Cerebellar nuclear complex (tissue), 1 donor: ENCODE measurements at places on chromosomes 4 and X.

GRCh38 chrX:49166914-49167739 is 4.6 kb downstream of the MAGIX start:
- DNase-seq, result no peak

GRCh38 chrX:47217121-47217851 is 1.2 kb upstream of the CDK16 start:
- DNase-seq, result no peak

GRCh38 chrX:57156397-57157049 is 19.3 kb upstream of the SPIN2A start:
- no peak for DNase-seq

GRCh38 chr4:154421618-154422017 is 70.0 kb downstream of the DCHS2 start:
- no peak for DNase-seq

DNA sequence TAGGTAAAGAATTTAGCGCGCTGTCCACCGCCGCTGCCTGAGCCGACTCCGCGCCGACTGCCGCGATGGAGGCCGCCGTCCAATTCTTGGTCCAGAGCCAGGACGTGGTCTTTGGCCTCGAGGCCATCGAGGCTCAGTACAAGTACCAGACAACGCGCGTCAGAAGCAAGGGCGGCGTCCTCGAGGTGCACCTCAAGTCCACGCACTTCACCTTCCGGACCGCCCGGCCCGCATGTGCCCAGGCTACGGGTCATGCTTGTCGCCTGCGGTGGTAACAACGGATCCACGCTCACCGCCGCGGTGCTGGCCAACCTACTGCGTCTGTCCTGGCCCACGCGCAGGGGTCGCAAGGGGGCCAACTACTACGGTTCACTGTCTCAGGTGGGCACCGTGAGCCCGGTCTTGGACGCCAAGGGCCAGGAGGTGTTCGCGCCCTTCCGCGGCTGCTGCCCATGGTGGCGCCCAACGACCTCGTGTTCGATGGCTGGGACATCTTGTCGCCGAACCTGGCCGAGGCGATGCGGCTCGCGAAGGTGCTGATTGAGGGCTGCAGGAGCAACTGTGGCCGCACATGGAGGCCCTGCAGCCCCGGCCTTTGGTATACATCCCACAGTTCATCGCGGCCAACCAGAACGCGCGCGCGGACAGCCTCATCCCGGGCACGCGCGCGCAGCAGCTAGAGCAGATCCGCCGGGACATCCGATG is 128.0 kb downstream of the ANAPC4 start:
- no peak for DNase-seq

DNA sequence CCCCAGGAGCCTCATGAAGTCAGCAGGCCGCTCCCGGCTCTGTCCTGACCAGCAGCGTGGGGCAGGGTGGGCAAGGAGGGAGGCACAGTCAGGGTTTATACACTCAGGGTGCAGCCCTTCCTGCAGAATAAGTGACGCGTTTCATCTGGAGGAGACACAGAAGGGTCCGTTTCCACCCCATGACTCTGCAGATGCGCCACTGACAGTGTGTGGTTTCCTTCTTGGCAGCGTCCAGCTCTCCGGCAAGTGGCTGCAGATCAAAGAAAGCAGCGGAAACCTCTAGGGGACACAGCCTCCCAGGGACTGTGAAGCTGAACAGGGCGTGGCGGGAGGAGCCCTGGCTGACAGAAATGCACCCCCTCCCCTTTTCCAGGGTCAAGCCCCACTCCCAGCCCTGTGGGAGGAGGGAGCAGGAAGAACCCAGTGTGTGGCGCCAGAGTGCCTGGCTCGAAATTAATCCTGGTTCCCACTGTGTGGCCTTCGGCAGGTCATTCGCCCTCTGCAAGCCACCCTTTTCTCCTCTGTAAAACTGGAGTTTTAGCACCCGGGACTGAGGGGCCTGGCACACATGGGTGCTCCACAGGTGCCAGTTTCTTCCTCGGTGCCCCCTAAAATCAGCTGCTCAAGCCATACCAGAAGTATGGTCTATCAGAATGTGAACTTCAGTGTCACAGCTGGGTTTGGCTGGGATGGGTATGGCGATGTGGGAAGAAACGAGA is 17.3 kb upstream of the TBC1D14 start:
- DNase-seq, result no peak

- DNase-seq, result no peak
Observed at GRCh38 chr4:148962539-148963290, 520.5 kb upstream of the NR3C2 start.

DNA sequence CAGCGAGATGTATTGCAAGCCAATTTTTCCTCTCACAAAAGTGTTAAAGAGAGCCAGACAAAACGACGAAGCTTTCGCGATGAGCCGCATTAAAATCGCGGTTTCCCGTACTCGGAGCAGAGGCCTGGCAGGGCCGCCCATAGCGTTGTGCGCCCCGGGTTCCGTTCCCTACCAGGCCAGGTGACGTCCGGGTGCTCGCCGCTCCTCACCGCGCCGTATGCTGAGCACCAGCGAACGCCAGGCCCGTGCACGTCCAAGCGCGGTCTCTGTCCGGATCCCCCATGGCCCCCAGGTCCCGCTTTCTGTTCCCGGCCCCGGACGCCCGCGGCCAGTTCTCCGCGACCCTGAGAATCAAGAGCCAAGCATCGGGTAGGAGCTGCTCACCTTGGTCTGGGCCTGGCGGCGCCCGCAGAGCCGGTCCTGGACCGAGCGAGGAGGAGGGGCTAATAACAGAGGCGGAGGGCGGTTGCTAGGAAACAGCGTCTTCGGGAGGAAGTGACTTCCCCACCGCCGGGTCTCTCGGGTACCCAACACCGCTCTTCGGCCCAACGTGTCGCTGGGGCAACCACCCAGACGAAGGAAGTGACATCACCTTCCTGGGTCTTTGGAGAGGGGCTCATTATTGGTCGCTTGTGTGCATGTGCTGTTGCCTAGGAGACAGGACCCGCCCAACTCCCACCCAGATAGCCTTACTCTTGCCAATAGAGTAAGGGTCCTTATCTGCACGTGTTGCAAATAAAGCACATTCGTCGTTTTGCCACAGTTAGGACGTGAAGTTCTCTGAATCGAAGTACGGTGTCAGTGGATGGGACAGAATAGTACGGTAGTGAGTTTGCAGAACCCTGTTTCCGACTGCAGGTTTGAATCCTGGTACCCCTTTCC is at the start of gene MAP9:
TSS of gene MAP9 (minus strand) at position 579 of the 882 bp plus-strand sequence. CDS start 1,115 bp downstream, outside the sequence.
- peak; percentile 96 for DNase-seq

DNA sequence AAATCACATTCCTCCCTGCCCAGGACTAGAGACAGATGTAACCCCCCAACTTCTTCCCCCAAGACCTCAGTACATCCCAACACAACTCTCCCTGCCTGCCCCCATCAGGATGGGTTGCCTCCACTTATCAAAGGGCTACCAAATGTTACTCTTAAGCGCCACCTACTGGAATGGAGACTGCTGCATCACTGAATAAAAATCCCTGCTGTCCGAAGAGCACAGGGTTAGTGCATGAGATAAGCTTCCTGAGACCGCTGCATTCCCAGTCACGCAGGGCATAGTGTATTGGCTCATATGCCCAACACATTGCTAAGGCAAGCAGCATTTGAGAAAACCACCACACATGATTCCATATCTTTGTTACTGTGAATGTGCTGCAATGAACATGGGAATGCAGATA is 544.5 kb downstream of the PPP4R3C start:
- DNase-seq, result no peak

GRCh38 chrX:41381685-41382084 is 47.7 kb downstream of the DDX3X start:
- DNase-seq, result no peak

GRCh38 chr4:1628892-1629698 is 55.0 kb downstream of the FAM53A start:
- no peak for DNase-seq

- DNase-seq, result no peak
Observed at GRCh38 chrX:109777749-109778148, 44.7 kb upstream of the ACSL4 start.

GRCh38 chr4:125382995-125383394 is 68.2 kb downstream of the FAT4 start:
- DNase-seq, result no peak

DNA sequence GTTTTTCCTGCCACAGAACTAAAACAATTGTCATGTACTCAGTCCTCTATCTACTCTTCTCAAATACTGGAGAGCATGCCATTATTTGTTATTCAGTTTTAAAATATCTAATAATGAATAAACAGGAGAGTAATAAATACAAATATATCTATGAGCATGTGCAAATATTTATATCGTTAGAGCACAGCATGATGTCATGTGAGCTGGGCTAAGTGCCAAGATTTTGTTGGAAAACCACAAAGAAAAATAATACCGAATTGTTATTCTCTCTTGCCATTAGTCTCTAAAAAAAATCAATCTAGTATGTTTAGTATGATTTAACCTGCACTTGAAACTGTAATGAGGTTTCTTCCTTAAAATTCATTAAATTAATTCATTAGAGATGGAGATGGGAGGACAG is 97.3 kb downstream of the DDX60 start:
- DNase-seq, result no peak

- DNase-seq, result no peak
Observed at GRCh38 chr4:99540277-99540939, 23.4 kb downstream of the TRMT10A start.

- DNase-seq, result no peak
Observed at GRCh38 chr4:185464183-185464582, 7.3 kb downstream of the CCDC110 start.

GRCh38 chrX:154593201-154593600 is 8.3 kb downstream of the CTAG1A start:
- DNase-seq, result no peak

DNA sequence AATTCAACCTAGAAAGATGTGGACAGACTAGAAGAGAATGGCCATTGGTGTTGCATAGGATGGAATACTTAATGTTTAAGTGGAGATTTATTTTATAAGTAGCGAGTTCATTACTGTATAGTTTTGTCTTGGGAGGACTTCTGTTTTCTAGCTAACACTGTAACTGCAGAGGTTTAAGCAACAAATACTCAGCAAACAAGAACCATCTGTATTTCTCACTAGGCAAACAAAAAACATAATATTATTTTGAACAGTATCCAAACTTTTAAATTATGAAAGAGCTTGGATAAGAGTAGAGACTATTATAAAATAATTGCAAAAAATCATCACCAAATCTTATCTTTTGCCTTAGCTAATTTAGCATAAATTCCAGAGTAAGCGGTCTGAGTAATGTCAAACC is 121.1 kb downstream of the GLRA3 start:
- no peak for DNase-seq

- no peak for DNase-seq
Observed at GRCh38 chr4:20433097-20433705, 181.5 kb downstream of the SLIT2 start.

DNA sequence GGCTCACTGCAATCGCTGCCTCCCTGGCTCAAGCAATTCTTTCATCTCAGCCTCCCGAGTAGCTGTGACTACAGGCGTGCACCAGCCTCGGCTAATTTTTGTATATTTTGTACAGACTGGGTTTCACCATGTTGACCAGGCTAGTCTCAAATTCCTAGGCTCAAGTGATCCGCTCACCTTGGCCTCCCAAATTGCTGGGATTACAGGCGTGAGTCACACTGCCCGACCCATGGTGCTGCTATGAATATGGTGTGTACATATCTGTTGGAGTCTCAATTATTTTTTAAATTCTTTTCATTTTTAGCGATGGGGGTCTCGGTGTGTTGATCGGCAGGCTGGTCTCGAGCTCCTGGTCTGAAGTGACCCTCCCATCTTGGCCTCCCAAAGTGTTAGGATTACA is 78.0 kb upstream of the PRKX start:
- DNase-seq, result no peak

DNA sequence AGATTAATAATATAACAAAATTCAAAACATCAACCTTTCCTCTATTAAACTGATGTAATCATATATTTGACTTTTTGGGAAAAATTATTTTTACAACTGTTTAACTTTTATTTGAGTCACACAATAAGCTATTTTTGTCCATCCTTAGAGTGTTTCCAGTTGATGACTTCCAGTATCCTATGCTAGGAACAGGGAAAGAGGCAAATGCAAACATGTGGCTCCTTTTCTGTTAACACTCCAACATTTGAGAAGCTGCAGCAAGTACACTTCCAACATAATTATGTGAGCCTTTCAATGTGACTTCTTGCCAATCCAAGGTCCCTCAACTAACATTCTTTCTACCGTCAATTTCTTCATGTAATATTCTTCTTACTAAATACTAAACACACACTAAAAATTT is 117.7 kb downstream of the PPA2 start:
- no peak for DNase-seq

GRCh38 chr4:71882113-71882841 is 98.4 kb upstream of the GC start:
- DNase-seq, result no peak

DNA sequence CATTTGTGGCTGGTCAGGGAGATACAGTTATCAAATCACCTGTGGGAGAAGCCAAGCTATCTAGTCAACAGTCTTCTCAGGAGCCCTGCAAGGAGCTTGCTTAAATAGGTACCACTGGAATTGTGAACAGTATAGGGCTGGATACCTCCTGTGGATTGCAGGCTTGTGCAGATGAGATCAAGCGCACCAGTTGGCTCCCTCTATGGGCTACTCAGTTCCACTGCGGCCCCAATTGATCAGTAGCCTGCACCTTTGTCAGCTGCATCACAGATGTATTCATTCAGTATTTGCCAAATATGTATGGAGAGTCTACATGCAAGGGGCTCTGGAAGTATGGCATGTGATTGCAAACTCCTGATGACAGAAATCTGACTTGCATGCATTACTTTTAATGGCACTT is 28.6 kb downstream of the TEX13A start:
- DNase-seq, result no peak

- no peak for DNase-seq
Observed at GRCh38 chrX:28586286-28586685, 960 bp upstream of the IL1RAPL1 start.

DNA sequence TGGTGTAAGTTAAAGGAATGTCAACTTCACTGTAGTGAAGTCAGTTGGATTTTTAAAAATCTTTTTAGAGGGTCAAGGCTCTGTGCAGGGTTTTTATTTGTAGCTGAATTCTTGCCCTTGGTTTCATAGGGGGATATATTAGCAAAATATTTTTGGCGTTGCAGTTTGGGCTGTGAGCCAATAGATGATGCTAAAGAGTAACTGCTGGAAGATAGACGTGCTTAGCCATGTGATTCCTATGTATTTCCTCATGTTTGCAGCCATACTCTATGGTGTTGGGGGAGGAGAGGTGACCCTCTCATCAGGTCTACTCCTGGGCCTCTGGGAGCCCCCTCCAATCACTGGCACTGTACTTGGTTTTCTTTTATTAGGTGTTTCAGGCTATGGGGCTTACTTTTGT is 246.7 kb upstream of the ARHGAP24 start:
- no peak for DNase-seq

- no peak for DNase-seq
Observed at GRCh38 chr4:13912966-13913365, 285.4 kb upstream of the BOD1L1 start.
